ENCODE measurements at places on chromosomes 12 and 14.
A peak's percentile ranks its signal among the peaks of the same experiment; 100 is the strongest.

GRCh38 chr14:26026384-26026783, 571.4 kb downstream of the NOVA1 start:
- no peak for DNase-seq

DNA sequence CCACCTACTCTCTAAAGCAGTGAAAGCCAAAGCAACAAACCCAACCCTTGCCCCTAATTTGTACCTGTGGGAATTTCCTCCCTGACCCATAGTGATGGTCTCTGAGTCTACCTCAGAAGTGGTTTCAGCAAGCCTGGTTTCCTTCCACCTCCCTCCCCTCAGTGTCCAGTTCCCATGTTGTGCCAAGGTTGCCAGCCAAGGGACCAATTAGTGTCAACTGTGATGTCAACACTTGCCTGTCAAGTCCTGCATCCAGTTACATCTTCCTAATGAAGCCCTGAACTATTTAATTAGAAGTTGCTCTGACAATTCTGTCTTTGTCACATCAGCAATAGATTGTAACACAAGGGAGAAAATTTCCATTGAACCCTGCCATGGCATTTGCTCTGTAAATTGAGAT, 194.4 kb upstream of the CCDC196 start:
- DNase-seq: no peak

GRCh38 chr12:41907021-41907420, 237.7 kb downstream of the GXYLT1 start:
- DNase-seq: no peak

- DNase-seq: no peak
Measured at GRCh38 chr12:62146318-62146717, 113.9 kb upstream of the USP15 start.

GRCh38 chr12:132171293-132171967, 27.2 kb downstream of the NOC4L start:
- no peak for DNase-seq

- peak; percentile 72 for DNase-seq
Measured at GRCh38 chr14:24903337-24903736, 146.6 kb downstream of the STXBP6 start.

GRCh38 chr14:34872822-34873588, 2.2 kb downstream of the BAZ1A start:
- peak; percentile 55 for DNase-seq

- peak; percentile 15 for DNase-seq
Measured at GRCh38 chr12:64950711-64951298, 126.4 kb downstream of the TBC1D30 start.

GRCh38 chr14:91901449-91902226, 34.3 kb upstream of the TC2N start:
- DNase-seq: peak; percentile 89

DNA sequence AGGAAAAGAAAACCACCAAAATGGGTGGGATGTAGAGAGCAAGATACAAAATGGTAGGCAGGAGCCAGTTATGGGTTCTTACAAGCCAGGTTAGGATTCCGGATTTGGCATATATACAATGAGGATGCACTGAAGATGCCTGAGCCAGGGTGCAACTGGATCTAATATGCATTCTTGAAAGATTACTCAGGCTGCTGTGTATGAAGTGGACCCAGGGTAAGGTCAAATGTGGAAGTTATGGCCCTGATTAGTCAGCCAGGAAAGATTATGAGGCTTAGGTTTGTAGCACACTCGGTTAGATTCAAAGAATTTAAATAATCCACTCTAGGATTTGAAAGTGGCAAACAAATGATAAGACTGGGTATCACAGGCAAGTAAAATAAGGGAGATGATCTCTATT, 1750.7 kb upstream of the FLRT2 start:
- DNase-seq: peak; percentile 16

DNA sequence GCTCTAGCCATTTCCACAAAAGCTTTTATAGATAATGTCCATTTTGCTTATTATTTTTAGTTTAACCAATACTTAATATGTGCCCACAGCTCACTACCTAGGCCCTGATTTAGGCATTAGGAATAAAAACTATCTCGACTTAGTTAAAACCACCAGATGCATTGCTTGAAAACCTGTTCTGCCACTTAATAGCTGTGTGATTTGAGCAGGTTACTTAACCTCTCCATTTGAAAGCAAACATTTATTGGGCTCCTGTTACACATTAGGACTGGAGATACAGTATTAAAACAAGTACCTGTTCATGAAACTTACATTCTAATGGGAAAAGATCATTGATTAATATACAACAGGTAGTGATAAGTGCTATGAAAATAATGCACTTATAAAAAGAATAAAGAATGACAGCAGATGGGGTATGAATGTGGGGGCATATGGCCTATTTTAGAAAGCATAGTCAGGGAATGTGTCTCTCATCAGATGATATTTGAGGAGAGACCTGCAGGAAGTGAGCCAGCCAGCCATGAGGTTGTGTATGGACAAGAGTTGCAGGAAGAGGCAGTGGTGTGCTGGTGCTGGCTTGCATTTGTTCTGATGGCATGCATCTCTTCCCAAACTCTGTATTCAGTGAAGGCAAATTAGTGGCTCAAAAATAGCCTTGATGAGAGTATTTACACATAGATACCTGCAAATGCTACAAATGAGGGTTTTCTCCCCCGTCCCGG, 34.3 kb downstream of the NOPCHAP1 start:
- no peak for DNase-seq

DNA sequence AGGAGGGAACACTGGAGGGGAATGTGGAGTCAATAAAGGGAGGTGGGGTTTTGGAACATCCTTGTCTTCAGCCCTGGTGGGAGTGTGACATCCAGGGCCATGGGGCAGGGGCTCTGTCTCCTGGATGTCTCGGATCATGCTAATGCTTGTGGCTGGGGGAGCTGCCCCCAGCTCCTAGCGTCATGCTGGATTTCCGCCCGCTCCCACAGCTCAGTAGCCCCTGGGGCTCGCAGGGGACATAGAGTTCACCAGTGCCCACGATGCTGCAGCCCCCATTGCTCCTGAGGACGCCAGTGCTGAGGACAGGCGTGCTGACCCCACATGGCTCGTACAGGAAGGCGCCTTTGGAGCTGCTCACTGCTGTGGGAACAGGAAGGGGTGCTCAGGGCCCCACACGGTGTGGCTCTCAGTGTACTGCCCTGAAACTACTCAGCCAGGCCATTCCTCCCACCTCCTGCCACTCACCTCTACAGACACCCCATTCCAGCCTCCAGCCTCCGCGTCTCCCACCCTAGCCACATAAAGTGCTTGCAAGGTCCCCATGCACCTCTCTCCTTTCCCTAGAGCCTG, 9.5 kb upstream of the KRT84 start:
- no peak for DNase-seq

Data from AG10803 (cell line).